ENCODE measurements at places on chromosomes 5 and 9. TPM values are rescaled to one million over a fixed set of nuclear protein-coding genes. Genes with fewer than 3 reads are reported as not detected.

The NDST1 gene
- total RNA-seq = 79.7 TPM

The ZNF483 gene
- total RNA-seq = 0.18 TPM

The CLTA gene
- total RNA-seq = 279 TPM

The KLF9 gene
- total RNA-seq = 44.4 TPM

The PRR7 gene
- 30.3 TPM for total RNA-seq

The TMEM252 gene
- total RNA-seq = not detected

The CBY3 gene
- not detected for total RNA-seq

The LAMC3 gene
- total RNA-seq = not detected

The INSL6 gene
- not detected for total RNA-seq

The PRDM9 gene
- not detected for total RNA-seq

The TCOF1 gene
- total RNA-seq = 16.4 TPM

The RASA1 gene
- 26.7 TPM for total RNA-seq

The S1PR3 gene
- total RNA-seq = 144 TPM

The PDE8B gene
- 0.65 TPM for total RNA-seq

The MORN5 gene
- total RNA-seq = not detected

The TNFSF15 gene
- 0.16 TPM for total RNA-seq

The KYAT1 gene
- total RNA-seq = 2.9 TPM

The SELENOP gene
- total RNA-seq = 25.3 TPM

The ORM2 gene
- total RNA-seq = not detected

The SUSD3 gene
- 1.1 TPM for total RNA-seq

The SYK gene
- not detected for total RNA-seq

The ARSI gene
- total RNA-seq = 0.32 TPM

The SH3RF2 gene
- 0.16 TPM for total RNA-seq

The NCBP1 gene
- total RNA-seq = 22.7 TPM

The CEP72 gene
- 1.5 TPM for total RNA-seq

The C9orf50 gene
- total RNA-seq = not detected

The RALGDS gene
- 30.5 TPM for total RNA-seq

The EDIL3 gene
- total RNA-seq = 34.8 TPM

The BTNL8 gene
- total RNA-seq = not detected

The GADD45G gene
- total RNA-seq = 1.4 TPM

The OSMR gene
- 99.3 TPM for total RNA-seq

The ABL1 gene
- 56.3 TPM for total RNA-seq

The PCDHA11 gene
- not detected for total RNA-seq

The IGIP gene
- total RNA-seq = 5.8 TPM

The HMGCR gene
- total RNA-seq = 85.4 TPM

The NDUFAF2 gene
- 27.1 TPM for total RNA-seq

The SAP30L gene
- total RNA-seq = 30.3 TPM

The AJM1 gene
- 2.7 TPM for total RNA-seq

The QRFP gene
- total RNA-seq = not detected

The VCP gene
- 287 TPM for total RNA-seq

Measured in cardiac atrium fibroblast (primary cell).